ENCODE measurements at places on chromosomes 1 and 21. TPM values are rescaled to one million over a fixed set of nuclear protein-coding genes. Genes with fewer than 3 reads are reported as not detected.

- DNase-seq = no peak
Measured at GRCh38 chr1:28280501-28280900, 21.2 kb downstream of the SESN2 start.

DNA sequence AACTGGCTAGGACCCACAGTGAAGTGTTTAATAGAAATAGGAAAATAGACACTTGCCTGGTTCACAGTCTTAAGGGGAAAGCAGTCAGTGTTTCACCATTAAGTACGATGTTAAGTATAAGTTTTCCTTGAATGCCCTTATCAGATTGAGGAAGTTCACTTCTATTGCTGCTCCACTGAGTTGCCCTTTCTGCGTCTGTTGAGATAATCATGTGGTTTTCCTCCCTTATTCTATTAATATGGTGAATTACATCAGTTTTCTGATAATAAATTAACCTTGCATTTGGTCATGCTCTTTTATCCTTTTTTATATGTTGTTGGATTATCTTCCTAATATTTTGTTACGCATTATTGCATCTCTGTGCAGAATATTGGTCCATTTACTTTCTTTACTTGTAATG, 21.4 kb downstream of the UTS2 start:
- peak; percentile 6 for DNase-seq

GRCh38 chr1:201983380-201983805, 945 bp downstream of the RNPEP start:
- DNase-seq = no peak

DNA sequence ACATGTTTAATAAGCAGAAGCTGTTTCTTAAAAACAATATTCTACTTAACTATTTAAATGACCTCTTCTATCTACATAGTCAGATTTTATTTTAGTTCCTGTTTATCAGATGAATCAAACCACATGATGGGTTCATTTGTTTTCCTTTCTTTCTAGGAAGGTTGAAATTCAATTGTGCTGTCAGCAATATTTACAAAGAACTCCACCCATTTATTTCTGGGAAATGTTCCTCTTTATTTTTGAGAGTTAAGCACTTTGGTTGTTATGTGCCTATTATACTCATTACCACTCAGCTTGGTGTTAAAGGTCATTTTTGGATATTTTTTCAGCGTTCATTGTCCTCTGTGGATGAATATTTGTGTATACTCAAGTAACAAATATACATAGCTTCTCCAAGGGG, 84.9 kb downstream of the C4BPA start:
- peak; percentile 56 for DNase-seq

- peak; percentile 21 for DNase-seq
Measured at GRCh38 chr1:3471356-3472087, 17.1 kb downstream of the ARHGEF16 start.

DNA sequence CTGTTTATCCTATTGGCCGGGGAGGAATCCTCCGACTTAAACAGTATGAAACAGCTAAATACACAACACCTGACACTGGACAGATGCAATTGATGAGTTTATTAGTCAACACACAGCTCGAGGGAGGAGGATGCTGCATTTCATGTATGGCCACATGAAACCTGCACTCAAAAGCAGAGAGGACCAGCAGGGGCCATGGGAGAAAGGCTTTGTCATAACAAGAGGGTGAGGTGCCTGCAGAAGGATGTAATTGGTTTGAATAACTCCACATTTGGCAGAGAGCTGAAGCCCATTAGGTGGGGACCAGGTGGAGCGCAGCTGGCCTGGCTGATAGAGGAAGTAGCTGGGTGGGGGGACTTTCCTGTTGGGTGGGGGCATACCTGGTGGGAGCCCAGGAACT, 599.1 kb downstream of the PTPRU start:
- no peak for DNase-seq

Gene LEFTY2
- not detected for total RNA-seq

Gene CASQ1
- total RNA-seq = not detected

All from lung microvascular endothelial cell (primary cell).